Hematopoietic multipotent progenitor cell treated with erythropoietin and hydrocortisone succinate and interleukin-3 and kit ligand, for 6 days (in vitro differentiated cells): ENCODE measurements at places on chromosomes 5 and 9.
A peak's percentile ranks its signal among the peaks of the same experiment; 100 is the strongest.

DNA sequence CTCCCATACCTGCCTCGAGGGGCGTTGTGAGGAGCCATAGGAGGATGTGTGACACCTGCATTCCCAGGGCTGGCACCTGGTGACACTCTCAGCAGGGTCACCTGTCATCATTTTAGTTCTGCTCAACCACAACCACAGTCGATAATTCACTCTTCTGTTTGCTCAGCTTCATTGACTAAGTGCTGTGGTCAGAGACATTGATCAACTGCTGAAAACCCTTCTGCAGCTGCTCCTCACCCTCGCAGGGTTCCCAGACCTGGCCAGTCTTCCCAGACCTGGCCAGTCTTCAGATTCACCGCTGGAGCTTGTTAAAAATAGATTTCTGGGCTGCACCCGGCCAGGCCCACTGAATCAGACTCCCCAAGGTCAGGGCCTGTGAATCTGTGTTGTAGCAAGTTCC, 92.8 kb downstream of the MVB12B start:
- no peak for DNase-seq

GRCh38 chr5:104186100-104186499, 623.5 kb upstream of the NUDT12 start:
- no peak for DNase-seq

DNA sequence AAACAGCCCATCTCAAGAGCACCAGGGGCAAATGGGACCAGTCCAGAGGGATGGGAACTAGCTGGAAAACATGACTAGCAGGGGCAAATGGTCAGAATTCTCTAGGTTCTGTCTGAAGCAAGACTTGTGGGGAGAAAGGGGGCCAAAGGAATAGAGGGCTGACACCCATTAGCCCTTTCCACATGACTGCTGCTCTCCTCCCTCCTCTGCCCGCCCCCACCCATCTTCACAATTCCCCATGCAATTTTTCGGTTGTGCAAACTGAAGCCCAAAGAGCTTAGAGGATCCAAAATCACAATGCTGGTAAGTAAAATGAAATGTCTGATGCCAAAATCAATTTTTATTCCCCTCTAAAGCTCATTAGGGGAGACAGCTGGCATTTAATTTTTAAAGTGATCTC, 207.1 kb downstream of the DCP2 start:
- DNase-seq: no peak

- peak; percentile 13 for DNase-seq
Measured at GRCh38 chr9:96158909-96159575, 142.9 kb downstream of the HSD17B3 start.

- no peak for DNase-seq
Measured at GRCh38 chr5:107384256-107384655, 286.5 kb downstream of the EFNA5 start.

DNA sequence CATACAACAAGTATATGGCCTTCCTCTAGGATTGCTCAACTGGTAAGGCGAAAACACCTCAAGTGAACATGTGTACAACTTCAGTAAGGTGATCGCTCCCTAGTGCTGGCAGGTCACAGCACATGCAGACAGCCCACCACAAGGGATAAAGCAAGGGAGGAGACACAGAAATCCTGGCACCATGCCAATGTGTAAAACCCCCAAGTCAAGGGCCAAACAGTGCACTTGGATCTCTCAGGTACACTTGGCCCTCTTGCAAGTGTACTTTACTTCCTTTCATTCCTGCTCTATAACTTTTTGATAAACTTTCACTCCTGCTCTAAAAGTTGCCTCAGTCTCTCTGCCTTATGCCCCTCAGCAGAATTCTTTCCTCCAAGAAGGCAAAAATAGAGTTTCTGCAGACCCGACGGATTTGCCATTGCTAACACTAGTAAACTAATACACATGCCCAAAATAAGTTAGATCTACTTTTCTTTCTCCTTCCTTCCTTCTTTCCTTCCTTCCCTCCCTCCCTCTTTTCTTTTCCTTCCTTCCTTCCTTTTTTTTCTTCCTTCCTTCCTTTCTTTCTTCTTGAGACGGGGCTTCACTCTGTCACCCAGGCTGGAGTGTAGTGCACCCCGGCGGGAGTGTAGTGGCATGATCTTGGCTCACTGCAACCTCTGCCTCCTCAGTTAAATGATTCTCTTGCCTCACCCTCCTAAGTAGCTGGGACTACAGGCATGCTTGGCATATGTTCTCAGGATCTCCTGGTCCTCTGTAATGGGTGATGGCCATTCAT, 6.8 kb upstream of the LNPEP start:
- peak; percentile 33 for DNase-seq
